NCI-H1092 treated with DMSO at 0.1 percent for 48 hours (cell line): ENCODE measurements at places on chromosomes 7 and 10.

DNA sequence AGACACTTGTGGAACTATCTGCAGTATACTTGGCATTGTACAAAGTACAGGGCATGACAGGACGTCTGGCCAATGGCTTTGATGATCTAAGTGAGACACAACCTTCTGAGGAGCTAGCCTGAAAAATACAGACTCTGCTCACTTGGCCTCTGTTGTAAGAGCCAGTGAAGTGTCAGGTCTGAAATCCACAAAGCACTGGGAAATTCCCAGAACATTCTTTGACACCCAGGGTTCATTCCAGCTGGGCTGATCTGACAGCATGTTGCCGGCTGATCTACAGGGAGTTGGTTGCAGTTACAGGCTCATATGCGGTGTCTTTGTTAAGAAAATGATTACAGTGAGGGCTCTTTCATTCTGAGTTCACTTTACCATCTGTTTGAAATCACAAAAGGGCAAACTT, 354.6 kb downstream of the PHF14 start:
- no peak for DNase-seq

GRCh38 chr7:107253599-107253998, 84.8 kb downstream of the HBP1 start:
- no peak for DNase-seq

DNA sequence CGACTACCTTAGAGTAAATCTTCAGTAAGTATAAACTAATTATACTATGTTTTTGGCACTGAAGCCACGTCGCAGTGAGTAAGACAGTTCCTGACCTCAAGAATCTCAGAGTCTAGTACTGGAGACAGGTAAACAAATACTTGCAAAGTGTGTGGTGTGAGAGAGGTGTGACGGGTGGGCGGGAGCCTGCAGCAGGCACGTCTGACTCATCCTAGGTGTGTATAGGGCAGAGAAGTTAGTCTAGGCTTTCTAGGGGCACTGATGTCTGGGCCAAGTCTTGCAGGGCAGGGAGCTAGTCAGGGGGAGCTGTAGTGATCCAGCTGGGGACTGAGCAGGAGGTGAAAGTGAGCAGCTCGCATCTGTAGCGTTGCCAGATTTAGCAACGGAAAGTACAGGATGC, 35.9 kb upstream of the SFTPD start:
- no peak for DNase-seq

DNA sequence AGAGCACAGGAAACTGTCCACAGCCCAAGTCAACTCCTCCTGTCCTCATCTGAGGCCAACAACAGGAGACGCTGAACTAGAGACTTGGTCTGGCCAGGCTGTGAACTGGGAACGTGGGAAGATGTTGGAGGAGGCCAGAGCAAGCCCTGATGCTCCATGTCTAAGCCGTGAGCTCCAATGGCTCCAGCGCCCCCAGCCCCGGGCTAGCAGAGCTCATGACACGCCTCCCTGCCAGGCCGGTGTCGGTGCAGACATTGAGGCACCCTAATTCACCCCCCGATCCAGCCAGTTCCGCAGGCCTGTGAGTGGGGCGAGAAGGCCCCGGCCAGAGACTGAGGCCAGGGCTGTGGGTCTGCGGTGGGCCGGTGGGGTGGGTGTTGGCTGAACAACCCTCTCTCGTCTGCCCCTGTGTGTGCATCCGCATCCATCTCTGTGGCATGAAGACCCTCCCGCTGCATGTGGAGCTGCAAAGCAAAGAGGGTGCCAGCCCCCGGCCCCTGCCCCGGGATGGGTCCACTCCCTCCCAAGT, 109.3 kb upstream of the MACROH2A2 start:
- no peak for DNase-seq

GRCh38 chr7:3859431-3859830, 558.4 kb downstream of the SDK1 start:
- DNase-seq = no peak

- no peak for DNase-seq
These were observed 36.2 kb downstream of the TOMM7 start for GRCh38 chr7:22786290-22786932.

GRCh38 chr7:49438281-49438680, 335.2 kb upstream of the VWC2 start:
- DNase-seq = no peak
